ENCODE measurements at places on chromosomes 12 and 14.

DNA sequence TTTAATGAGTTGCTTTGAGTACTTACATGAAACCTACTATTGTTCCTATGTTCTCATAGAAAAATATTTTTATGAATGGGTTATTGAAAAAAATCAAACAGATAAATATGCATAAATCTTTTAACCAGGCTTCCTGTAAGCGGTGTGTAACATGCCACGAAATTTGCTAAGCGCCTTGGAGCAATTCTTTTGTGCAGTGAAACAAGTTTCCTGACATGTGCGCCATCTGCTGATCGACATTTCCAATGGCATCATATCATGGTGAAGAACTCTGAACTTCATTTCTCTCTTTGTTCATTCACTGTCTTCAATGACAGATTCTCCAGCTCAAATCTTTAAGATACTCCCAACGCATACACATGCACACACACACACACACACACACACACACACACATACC lies 145.6 kb upstream of the NAV3 start:
- peak; percentile 75 for DNase-seq

GRCh38 chr12:68048648-68049297 lies 59.5 kb downstream of the IFNG-AS1 start:
- DNase-seq, result no peak

DNA sequence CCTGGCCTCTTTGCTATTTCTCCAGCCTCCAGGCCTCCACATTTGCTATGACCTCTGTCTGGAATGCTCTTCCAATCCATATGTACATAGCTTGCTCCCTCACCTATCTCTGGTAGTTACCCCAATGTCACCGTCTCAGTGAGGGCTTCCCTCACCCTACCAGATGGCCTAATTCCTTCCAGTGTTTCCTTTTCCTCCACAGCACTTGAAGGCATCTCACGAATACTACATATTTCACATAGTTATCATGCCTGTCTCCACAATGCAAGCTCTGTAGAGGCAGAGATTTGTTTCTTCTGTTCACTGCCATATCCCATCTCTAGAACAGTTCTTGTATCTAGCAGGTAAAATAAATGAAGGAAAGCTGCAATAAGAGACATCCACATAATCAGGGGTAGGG lies 21.3 kb upstream of the HSP90B1 start:
- no peak for DNase-seq

DNA sequence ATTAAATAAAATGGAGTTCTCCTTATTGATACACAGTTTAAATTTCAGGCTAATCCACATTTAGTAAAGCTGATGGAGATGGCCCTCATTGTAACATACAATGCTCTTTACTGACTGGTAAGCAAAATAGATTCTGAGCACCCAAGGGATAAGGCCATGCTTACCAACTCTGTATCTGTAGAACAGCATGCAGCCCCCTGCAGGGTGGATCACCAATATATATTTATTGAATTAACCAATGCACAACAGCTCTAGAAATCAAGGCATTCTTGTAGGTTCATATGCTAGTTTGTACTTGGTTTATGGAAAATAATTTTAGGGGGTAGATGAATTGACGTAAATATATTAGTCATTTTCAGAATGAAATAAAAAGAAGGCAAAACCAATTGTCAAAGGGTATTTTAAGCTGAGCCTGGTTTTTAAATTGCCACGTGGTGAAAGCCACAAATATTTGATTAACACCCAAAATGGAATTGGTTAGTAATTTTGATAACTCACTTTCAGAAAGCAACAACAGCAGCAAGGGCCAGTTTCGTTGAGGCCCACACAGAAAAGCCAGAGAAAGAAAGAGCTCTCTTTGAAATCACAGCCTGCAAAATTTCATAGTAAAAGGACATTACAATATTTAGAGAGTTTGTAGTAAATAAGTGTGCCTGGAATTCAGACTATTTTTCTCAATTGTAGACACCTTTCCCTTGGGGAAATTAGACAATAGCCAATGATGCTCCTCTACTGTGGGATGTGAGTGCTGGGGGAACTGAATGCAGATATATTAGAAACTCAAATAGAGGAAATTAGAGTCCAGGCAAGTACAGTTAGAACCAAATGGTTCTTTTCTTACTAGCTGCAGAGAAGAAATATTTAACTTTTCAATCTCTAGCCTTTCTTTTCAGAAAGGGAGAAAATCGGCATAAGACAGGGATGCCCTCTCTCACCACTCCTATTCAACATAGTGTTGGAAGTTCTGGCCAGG lies 216.2 kb upstream of the ABCD2 start:
- no peak for DNase-seq

- DNase-seq, result no peak
These were observed 1.6 kb upstream of the ASB2 start for GRCh38 chr14:93977790-93978581.

DNA sequence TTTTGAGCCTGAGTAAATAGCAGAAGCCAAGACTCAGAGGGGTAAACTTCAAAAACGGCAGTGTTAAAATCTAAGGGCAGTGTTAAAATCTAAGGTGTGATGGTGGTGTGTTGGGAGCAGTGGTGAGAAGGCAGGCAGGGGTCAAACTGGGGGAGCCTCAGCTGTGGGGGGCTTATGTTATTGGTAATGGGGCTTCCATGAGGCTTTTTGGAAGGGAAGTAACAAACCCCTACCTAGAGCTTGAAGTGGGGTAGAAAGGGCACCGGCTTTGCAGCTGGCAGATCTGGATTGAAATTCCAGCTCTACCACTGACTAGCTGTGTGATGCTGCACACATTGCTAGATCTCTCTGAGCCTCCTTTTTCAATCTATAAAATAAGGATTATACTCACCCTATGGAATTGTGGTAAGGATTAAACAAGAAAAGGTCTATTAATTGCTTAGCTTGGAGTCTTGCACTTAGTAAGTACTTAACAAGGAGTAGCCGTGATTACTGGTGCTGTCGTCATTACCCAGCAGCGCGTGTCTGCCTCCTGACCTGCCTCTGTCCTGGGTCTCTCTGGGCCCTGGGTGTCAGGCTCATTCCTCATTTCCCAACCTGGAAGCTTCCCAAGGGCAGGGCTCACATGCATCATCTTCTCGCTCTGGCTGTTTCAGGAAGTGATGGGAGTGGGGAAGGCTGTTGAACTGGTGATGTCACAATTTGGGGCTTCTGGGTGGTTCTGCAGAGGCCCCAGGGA lies 18.5 kb upstream of the KRT80 start:
- no peak for DNase-seq

DNA sequence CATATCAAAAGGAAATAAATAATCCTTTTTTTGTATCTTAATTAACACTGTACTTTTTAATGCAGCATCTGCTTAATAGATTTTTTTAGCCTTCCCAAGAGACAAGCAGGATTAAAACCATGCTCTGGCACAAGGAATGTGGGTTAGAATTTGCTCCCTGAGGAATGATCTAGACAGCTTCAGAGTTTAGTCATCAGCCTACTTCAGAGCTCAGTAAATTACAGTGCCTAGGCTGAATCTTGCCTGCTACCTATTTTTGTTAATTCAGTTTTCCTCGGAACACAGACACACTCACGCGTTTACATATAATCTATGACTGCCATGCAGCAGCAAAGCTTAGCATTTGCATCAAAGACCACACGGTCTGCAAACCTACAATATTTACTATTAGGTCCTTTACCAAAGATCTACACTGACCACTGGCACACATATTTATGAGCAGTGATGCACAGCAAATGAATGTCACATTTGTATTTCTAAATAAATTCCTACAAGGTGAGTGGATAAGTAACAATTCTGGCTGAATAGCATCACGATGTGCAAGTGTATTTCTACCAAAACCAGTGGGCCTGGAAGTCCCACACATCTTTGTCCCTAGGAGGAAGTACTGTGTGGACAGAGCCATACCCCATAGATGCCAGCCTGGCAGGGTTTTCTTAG lies 309.8 kb upstream of the TMEM132C start:
- DNase-seq, result no peak

DNA sequence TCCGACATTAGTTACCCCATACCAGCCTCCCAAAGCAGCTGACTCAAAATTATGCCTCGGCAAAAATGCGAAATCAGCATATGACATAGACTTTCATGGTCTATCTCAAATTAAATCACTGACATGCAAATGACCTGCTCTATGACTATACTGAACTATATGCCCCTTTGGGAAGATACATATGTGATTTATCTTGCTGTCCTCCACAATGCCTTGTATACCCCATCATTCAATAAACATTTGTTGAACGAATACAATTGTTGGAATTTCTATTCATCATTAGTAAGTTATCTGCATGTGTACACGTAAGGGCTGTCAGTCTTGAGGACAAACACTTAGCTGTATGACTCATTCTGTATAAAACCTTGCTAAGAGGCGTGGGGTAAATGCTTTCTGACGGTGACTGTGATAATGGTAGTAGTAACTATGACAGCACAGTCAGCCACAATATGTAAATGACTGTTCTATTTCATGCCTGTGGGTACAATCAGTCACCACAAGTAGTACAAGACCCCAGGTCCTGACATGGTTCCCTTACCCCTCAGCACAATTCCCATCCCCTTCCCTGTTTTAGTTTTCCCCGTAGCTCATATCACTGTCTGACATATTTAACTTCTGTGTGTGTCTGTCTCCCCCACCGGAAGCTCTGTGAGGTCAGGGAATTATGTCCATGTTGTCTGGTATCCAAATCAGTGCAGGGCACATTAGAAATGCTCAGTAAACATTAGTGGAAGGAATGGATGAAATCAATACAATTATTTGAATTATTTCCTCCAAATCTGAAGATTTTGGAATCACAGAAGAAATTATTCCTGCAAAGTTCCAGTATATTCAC lies 42.8 kb downstream of the STXBP6 start:
- peak; percentile 53 for DNase-seq

- DNase-seq, result no peak
These were observed 15.3 kb downstream of the TNFRSF1A start for GRCh38 chr12:6326316-6327228.

DNA sequence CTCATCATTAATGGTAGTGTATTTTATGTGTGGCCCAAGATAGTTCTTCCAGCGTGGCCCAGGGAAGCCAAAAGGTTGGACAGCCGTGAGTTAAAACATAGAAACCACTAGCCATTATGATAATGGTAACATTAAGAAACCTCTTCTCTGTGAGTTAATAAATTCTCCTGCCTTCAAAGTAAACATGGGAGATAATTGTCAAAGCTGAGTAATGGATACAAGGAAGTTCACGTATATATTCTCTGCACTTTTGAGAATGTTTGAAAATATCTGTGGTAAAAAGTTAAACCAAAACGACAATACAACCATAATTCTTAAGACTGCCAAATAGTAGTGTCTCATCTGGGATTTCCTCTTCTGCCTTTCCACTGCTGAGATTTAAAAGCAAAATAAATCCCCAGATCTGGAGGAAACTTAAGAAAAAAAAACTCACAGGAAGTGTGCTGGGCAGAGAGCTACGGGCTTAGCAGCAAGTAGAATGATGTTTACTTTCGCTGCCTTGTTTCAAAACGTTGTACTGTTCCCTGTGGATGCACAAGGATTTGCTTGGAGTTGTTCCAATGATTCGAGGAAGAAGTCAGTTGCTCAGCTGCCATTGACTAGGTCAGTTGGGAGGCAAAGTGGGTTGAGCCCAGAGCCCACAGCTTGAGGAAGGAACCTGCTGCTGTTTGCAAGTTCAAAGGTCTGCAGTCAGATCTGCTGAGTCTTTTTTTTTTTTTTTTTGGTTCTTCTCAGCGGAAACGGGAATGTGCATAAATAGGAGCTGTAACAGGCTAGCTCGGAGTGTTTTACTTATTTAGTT lies 1.7 kb downstream of the TPCN1 start:
- peak; percentile 74 for DNase-seq

DNA sequence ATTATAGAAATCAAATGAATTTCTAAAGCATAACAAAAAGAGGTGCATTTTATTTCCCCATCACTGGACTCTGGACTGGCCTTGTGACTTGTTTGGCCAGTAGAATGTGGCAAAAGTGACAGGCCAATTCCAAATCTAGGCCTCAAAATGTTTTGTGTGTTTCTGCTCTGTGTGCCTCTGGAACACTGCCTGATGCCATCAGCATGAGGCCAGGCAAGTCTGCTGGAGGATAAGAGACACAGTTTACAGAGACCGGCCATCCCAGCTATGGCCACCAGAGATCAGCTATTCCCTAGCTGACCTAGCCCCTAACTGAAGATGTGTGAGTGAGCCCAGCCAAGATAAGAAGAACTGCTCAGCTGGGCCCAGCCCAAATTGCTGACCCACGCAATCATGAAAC lies 32.9 kb downstream of the ASCL1 start:
- peak; percentile 14 for DNase-seq

DNA sequence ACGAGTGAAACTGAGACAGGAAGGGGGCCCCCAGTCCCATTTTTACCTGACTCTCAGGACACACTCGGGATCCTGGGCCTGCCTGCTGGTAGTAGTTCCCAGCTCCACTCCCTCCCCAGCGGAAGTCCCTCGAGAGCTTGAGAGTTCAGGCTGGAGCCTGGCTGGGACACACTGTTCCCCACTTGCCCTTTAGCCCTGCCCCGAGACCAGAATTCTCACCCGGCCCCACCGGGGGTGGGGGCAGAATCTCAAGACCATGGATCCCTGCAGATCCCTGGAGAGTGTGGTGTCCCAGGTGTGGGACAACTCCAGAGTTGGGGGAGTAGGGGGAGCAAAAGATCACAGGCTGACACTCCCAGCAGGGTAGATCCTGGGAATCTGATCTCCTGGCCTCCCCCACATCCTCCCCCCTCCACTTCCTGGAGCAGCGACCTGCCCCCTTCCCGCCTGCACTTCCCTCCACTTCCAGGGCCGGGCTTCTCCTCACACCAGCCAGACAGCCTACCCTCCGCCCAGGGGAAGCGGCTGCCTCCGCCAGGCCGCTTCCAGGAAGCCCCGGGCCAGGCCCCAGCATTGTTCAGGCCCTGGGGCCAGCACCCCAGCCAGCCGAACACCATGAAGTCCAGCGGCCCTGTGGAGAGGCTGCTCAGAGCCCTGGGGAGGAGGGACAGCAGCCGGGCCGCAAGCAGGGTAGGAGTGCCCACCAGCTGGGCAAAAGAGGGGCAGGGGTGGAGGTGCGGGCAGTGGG lies at the start of gene TNS2:
TNS2 (plus strand) TSS at position 495 of the 748 bp plus-strand sequence; CDS start at position 616, 121 bp downstream.
- no peak for DNase-seq

GRCh38 chr14:62939970-62940369 lies 105.3 kb downstream of the KCNH5 start:
- DNase-seq, result peak; percentile 2

DNA sequence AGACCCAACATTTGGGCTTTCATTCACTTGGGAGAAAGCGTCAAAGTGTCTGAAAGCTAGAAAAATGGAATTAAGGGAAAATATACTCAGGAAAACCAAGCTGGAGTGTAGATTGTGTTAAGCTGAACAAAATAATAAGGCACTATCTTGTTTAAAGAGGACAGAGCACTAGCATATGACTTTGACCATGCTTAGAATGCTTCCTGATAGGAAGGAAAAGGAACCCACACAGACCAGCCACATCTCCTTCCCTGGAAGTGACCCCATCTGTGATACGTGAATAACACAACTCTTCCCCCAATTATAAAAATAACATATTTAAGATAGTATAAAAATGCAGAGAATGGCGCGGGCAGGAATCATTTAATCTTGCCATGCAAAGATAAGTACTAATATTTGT lies 94.7 kb upstream of the BCL2L14 start:
- DNase-seq, result no peak

- no peak for DNase-seq
These were observed 391.4 kb downstream of the C12orf75 start for GRCh38 chr12:105721891-105722290.
